ENCODE measurements at places on chromosomes 1 and 21.
A peak's percentile ranks its signal among the peaks of the same experiment; 100 is the strongest.

- no peak for DNase-seq
Measured at GRCh38 chr1:50491142-50491541, 67.9 kb upstream of the DMRTA2 start.

DNA sequence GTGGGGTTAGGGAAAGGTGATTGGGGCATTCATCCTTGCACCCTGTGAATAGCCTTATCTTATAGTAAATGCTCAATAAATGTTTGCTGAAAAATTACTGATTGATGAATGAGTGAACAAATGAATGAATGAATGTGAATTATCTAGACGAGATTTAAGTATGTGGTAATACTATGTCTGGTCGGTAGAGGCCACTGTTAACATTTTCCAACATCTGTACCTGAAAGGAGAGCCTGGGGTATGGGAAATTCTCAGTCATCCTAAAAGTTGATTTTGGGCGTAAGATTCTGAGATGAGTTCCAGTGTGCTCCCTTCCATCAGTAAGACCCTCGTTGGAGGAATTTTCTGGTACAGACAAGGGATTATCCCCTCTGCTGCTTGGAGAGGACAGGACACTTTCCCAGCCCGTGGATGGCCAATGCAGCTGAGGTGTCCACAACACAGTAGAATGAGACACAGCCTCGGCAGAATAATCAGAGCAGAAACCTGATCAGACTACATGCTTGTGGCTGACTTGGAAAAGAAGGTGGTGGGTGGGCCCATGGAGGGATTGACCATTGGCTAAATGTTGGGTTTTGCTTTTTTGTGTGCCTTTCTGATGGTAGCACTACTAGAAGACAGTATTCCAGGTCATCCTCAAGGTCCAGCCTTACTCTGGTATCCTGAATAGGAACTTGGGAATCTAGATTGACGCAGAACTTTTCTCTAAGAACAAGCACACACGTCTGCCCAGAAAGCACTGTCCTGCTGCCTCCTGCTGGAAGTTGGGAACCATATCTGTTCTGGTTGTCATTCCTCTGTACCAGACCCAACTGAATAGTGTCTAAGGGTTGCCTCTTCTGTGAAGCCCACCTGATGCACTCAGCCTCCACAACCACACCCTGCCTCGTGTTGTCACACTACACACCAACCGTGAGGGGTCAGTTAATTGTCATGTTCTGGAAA is 262.0 kb downstream of the TNR start:
- DNase-seq, result peak; percentile 50

- no peak for DNase-seq
Measured at GRCh38 chr1:8536515-8536914, 218.6 kb downstream of the SLC45A1 start.

DNA sequence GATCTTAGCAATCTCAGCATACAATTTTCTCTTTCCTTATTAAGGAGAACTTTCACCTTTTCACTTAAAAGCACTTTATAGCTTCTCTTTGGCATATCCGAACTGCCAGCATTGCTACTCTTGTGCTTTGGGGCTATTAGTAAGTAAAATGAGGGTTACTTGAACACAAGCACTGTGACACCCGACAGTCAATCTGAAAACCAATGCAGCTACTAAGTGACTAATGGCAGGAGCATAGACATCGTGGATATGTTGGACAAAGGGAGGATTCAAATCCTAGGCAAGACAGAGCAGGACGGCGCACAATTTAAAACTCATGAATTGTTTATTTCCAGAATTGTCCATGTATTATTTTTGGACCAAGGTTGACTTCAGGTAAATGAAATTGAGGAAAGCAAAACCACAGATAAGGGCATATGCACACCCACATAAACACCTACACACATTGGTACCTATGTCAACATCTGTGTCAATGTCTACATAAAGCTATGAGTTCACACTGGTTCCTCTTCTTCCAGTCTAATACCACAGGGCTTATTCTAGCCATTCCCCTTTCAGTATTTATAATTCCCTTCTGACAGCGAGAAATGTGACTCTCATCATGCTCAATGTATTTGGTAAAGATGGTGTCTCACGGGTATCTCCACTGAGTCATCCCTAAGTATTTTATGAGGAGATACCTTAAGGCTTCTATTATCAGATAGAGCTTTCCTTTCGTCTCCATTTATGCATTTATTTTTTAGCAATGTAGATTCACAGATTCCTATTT is 75.3 kb upstream of the RALGPS2 start:
- no peak for DNase-seq

DNA sequence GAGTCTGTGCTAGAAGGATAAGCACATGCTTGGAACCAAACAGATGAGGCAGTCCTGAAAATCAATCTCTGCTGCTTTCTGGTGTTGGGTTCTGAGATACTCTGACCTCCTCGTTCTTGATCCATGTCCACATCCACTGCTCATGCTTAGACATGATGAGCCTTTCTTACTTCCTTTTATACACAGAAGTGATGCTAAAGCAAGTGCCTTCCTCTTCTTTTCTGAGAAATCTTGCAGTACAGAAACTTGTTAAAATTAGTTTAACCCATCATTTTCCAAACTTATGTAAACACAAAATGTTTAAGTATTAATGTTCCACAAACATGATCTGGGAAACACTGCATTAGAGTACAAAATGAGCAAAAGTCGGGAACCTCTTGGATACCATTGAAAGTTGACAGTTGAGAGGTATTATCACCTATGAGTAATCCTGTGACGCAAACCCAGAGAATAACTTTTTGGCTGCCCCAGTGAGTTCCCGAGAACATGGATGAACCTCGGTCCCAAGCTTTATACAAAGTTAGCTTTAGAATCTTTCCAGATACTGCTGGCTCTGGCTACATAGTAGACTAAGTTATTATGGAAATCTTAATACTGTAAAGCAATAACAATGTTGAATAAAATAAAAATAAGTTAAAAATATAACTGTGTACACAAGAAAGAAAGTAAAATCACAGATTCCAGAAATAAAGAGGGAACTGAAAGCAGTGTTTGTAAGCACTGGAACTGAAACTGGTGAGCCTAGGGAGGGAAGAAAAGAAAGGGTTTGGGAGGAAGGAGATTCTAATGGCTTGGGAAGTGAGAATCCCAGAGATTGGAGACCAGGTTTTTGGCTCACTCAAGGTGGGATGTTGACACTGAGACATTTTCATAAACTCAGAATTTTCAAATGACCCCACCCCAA is 429.3 kb upstream of the RUNX1 start:
- no peak for DNase-seq

DNA sequence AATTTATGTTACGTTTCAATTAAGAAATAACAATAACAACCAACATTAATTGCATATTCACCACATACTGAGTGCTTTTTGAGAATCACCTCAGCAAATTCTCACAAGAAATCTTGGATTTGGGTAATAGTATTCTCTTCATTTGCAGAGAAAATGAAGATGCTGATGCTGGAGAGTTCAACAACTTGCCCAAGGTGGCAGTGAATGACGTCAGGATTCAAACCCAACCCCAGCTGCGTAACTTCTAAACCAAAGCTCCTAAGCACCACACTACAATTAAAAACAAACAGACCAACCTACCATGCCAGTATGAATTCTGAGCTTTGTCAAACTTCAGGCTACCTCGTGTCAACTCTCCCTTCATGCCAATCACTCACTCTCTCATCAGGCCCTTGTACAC is 46.7 kb upstream of the GJB5 start:
- DNase-seq, result no peak

DNA sequence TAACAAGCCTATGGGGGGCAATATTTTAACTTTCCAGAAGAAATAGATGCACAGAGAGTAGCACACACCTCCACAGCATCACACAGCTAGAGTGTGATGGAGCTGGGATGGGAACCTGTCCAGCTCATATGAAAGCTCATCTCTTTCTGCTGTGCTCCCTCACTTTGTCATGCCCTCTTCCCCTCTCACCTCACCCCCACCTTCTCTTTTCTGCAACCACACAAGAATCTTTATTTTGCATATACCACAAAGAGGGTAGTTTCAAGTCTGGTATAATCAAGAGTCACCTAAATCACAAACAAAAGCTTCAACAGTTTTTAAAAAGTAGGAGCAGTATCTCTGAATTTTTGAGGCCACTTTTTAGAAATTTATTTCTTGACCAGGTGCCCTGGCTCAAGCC is 22.6 kb downstream of the FOXD2 start:
- DNase-seq, result no peak

GRCh38 chr21:35128536-35128935 is 79.4 kb upstream of the RUNX1 start:
- no peak for DNase-seq

- DNase-seq, result no peak
Measured at GRCh38 chr1:109197158-109198042, 16.3 kb upstream of the SARS1 start.

- DNase-seq, result no peak
Measured at GRCh38 chr1:100628631-100629081, 90.7 kb downstream of the GPR88 start.

GRCh38 chr21:34039678-34040382 is 33.5 kb upstream of the MRPS6 start:
- DNase-seq, result no peak

GRCh38 chr1:65105596-65105995 is 42.4 kb upstream of the AK4 start:
- DNase-seq, result no peak

DNA sequence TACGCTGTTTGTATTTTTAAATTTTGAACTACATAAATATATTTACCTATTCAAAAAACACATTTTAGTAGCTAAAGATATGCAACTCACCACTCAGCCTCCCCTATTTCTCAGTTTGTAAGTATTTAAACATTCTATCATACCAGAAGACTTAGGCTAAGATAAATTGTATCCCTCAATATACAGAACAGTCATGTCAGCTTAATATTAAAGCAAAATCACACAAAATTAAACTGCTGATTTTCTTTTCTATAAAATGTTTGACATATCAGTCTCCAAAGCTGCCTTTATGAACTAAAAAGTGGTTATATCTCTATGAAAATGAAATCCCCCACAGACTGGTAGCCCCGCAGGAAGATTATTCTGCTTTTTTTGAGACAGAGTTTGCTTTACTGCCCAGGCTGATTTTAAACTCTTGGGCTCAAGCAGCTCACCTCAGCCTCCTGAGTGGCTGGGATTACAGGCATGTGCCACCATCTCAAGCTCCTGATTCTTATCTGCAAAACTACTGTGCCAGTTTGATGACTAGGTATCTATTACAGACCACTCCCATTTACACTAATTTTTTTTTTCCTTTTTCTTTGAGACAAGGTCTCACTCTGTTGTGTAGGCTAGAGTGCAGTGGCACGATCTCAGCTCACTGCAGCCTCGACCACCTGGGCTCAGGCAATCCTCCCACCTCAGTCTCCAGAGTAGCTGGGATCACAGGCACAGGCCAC is 37.6 kb downstream of the NRDC start:
- no peak for DNase-seq

GRCh38 chr1:113223546-113223945 is 150.5 kb downstream of the LRIG2 start:
- DNase-seq, result no peak

DNA sequence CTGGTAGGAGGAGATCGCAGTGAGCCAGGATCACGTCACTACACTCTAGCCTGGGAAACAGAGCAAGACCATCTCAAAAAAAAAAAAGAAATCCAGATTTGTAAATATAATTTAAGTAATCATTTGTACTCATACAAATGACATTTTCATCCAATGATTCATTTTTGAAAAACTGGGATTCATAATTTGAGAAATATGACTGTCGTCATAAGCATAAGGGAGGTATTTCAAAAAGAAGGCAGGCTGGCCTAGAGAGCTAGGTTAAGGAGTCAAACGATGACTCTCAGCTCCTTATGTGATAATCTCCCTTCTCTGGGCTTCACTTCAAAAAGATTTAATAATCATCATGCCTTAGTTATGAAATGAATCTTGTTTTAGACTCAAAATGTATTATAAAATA is 2.3 kb downstream of the GART start:
- DNase-seq, result no peak

GRCh38 chr21:45076245-45076711 is 1.9 kb downstream of the ADARB1 start:
- DNase-seq, result no peak

- no peak for DNase-seq
Measured at GRCh38 chr1:178243119-178243518, 149.2 kb downstream of the RASAL2 start.

- no peak for DNase-seq
Measured at GRCh38 chr1:45395051-45395450, 54.8 kb upstream of the MUTYH start.

DNA sequence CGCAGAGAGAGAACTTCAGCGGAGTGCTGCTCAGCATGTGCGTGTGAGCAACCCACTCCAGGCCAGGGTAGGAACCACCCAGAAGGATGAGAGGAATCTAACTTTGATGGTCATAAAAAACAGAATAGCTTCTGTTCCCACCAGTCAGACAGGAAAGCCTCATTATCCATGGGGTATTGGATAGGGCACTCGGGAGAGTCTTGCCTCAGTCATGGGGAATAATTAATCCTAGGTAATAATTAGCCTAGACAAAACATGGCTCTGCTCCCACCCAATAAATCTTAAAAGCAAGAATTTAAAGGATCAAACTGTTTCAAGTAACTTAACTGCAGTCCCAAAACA is 35.3 kb downstream of the LDLRAD1 start:
- no peak for DNase-seq

DNA sequence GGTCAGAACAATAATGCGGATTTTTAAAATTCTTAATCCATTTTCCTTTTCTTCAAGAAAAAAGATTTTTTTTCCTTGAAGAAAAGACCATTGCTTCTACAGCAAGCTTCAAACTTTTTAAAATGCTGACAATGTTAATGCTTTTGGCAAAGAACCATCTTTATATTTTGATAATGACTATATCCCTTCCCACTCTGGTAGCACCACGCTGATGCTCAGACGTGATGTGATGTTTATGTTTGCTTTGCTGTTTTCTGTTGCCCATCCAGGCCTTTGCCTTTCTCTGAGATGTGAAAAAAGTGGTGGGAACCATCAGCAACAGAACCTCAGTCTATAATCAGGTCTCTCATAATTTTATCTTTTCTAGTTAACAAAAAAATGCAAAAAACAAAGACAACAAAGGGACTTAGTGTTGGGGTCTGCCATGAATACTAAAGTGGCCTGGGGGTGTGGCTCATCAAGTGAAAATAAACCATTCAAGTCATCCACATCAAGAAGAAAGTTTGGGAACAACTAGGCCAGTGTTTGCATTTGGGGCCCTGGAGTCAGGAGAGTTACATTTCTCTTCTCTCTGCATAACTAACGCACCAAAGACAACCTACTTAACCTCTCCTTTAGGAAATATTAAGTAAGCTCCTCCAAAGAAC is 244.6 kb upstream of the DMRTA2 start:
- DNase-seq, result no peak
